ENCODE measurements at places on chromosomes 2 and 18. TPM values are rescaled to one million over a fixed set of nuclear protein-coding genes. Genes with fewer than 3 reads are reported as not detected.

- DNase-seq: no peak
These were observed 56.9 kb upstream of the TMEM178A start for GRCh38 chr2:39608686-39609441.

DNA sequence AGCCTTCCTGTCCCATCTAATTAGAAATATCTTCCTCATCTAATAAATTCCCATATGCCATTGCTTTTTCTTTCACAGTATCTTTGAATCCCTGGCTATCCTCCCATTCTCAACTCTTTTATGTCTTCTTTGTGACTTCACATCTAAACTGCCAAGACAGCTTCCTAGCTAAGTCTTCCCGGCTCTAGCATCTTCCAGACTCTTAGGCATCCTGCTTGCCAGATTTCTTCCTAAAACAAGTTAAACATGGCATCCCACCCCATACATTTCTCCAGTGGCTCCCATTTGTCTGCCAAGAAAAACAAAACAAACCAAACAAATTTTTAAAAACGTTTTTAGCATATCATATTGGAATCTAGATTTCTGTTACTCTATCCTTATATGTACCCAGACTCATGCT is 751.9 kb downstream of the MBD2 start:
- DNase-seq: no peak

GRCh38 chr18:28729321-28729720 is 552.4 kb upstream of the CDH2 start:
- peak; percentile 77 for DNase-seq

CPLX4 gene
- not detected for total RNA-seq

DNA sequence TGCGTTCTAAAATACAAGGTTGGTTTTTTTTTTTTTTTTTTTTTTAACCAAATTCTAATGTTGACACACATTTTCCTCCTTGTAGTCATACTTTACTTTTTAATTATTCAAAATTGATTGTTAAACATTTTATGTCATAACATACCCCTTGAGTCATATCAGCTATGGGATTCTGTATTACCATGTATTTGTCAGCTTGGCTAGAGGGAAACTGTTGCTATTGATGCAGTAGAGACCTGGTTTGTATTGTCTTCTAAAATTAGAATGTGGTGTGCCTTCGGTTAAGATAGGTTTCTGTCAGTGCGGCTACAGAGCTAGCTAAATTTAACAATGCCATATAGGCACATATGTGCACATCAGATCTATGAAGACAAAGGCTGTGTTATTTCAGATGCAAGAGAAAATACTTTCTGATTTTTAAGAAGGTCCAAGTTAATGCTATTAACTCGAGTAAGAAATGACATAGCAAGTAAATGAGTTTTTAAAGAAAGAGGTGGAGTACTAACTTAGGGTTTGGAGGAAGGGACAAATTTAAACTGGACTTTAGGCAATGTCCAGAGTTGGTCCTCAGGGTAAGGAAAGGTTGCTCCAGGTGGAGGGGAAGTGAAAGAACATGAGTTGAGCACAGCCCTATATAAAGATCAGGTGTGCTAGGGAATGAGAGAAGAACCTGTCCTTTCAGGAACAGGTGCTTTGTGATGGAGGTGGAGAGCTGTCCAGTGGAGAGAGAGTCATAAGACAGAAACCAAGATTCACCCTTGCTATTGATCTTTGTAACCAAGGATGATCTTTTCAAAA is 152.3 kb downstream of the PRPF40A start:
- no peak for DNase-seq

- DNase-seq: no peak
These were observed 167.2 kb upstream of the REV1 start for GRCh38 chr2:99656994-99657393.

- DNase-seq: peak; percentile 77
These were observed 128.6 kb downstream of the PARD3B start for GRCh38 chr2:204673877-204674276.

DNER gene
- total RNA-seq: 3.5 TPM

DSC3 gene
- not detected for total RNA-seq

DNA sequence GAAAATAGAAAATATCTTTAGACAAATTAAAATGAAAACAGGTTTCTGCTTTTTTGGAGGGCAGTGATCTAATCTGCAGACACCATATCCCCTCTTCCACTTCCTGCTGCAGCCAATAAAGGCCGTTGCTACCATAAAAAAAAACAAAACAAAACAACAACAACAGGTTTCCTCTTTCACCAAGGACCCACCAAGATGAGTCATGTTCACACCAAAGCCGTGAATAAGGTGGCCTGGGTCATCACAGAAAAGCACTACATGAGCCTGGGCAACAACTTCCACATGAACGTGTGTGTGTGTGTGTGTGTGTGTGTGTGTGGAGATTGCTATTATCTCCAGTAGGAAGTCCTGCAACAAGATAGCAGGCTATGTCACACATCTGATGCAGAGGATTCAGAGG is 24.8 kb upstream of the TFCP2L1 start:
- DNase-seq: peak; percentile 38

- DNase-seq: no peak
These were observed 26.7 kb downstream of the STARD6 start for GRCh38 chr18:54330768-54331548.

- DNase-seq: no peak
These were observed 852 bp upstream of the KCNH7 start for GRCh38 chr2:162839419-162839818.

- no peak for DNase-seq
These were observed 43.0 kb upstream of the ZNF804A start for GRCh38 chr2:184555352-184555751.

- DNase-seq: no peak
These were observed 111.1 kb upstream of the SPOPL start for GRCh38 chr2:138390316-138390945.

GRCh38 chr2:138997856-138998517 is 217.8 kb upstream of the NXPH2 start:
- peak; percentile 89 for DNase-seq

- DNase-seq: peak; percentile 93
These were observed 355.2 kb upstream of the UBE2E3 start for GRCh38 chr2:180625006-180625844.

RAD51AP2 gene
- under 0.01 TPM for total RNA-seq

DNA sequence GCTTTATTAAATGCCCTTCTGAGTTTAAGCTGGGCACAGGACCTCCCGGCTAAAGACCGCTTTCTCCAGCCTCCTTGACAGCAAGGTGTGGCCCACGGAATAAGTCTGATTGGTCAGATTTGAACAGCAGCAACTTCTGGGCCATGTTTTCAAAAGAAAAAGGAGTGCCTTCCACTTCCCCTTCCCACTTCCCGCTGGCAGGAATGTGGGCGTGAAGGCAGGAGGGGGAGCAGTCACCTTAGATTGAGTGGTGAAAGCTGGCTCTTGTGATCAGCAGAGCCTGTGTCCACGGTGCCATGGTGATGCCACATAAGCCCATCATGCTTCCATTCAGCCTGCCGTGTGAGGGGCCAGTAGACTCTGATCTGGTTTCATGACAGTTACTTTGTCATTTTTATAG is 136.6 kb upstream of the GLI2 start:
- DNase-seq: no peak

GRCh38 chr2:234289834-234290590 is 206.9 kb downstream of the ARL4C start:
- peak; percentile 90 for DNase-seq

CDCA7 gene
- total RNA-seq: 14.1 TPM

DNA sequence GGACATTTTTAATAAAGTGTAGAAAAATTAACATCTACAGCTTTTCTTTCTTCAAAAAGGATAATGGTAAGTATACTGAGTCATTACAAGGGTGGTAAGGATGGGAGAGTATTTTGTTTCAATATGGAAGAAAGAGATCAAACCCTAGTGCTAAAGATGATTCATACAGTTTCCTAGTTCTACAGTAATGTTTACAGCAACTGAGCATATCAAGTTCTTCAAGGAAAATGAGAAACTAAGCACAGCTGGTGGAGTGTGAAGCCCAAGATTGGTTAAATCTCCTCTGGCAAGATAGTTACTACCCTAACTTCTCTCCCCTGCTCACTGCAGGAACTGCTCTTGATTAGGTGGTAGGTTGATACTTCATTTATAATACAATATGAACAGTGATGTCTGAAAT is 467.5 kb downstream of the XIRP2 start:
- no peak for DNase-seq

- DNase-seq: no peak
These were observed 95.3 kb upstream of the RMDN2 start for GRCh38 chr2:37829616-37830395.

DNA sequence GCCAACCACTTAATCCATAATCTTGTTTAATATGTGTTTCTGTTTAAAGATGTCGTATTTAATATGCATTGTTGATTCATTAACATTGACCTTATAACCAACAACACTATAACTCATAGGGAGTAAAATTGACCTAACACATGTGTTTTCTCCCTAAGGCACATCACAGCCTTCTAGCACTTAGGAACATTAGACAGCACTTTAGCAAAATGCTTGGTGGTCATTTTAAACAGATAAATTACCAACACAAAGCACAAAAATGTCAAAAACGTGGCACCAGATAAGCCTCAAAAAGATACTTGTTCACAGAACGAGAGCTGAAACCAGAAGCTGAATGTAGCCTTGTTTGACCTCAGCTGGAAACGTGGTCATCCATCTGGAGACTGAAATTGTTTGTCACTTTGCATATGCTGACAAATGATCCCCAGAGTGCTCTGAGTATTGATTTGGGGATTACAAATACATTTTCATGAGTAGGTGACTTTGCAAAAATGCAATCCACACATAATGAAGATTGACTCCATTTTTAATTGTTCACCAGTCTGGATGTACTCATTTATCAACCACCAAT is 139.2 kb downstream of the CCDC102B start:
- no peak for DNase-seq

GRCh38 chr2:105396254-105397024 is 2.4 kb downstream of the FHL2 start:
- DNase-seq: peak; percentile 99

GRCh38 chr2:236499691-236500578 is 69.7 kb upstream of the ACKR3 start:
- no peak for DNase-seq

- peak; percentile 27 for DNase-seq
These were observed 1.1 kb downstream of the MIB1 start for GRCh38 chr18:21741562-21742314.

- peak; percentile 11 for DNase-seq
These were observed 73.5 kb downstream of the ROCK2 start for GRCh38 chr2:11270891-11271290.

- no peak for DNase-seq
These were observed 29.4 kb upstream of the ZNF516 start for GRCh38 chr18:76524477-76524876.

DNA sequence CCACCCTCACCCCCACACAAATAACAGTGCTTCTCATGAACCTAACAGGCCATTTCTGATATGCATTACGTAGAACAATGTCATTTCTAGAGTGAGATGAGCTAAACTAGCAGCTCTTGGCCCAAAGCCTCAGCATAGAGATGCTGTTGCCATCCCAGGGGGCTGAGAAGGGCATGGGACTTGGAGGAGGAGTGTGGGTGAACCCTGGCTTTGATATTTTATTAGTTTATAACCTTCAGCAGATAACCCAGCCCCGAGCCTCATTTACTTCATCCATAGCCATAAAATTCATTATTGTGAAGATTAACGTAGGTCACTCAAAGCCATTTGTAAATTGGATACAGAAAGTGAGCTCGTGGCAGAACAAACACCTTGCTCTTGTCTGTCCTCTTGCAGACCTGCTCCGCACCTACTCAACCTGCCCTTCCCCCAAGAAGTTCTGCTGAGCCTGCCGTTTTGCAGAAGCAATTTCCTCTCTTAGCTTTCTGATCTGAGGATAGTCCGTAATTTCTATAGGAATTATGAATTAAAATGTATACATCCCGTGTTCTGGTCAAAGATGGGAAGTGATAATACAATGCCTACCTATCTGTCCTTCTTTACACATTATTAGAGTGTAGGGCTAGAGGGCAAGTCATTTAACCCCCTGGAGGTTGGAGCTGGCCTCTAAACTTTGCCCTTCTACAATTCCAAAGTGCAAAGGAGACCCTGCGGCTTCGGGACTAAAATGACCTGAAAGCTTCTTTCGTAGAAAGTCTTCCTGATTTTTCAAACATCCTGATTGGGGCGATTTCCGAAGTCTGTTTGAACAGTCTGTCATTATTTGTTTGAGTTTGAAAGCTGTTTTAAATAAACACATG is 187.4 kb downstream of the BCL2 start:
- DNase-seq: no peak

GRCh38 chr18:45423659-45424058 is 191.6 kb upstream of the SLC14A2 start:
- no peak for DNase-seq

- DNase-seq: no peak
These were observed 50.8 kb upstream of the TMEM87B start for GRCh38 chr2:112004253-112004645.

DNA sequence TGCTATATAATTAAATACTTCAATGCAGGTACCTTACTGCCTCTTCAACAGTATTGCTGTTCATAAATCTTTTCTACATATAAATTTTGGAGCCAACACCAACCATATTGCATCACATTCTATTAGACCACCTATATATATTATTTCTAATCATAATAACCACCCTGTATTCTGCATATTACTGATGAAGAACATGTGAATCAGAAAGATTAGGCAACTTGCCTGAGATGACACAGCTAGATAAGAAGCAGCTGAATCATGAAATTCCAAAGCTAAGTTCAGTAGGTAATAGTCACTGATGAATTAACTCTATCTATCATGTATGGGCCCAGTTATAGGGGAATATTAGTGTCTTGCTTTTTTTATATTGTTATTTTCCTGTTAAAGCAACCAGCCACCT is 161.8 kb downstream of the AGPS start:
- DNase-seq: no peak

- DNase-seq: no peak
These were observed 826 bp downstream of the KCNE4 start for GRCh38 chr2:223052548-223053483.

GRCh38 chr2:1702186-1702565 is 42.1 kb downstream of the PXDN start:
- no peak for DNase-seq

B3GNT7 gene
- total RNA-seq: not detected

DNA sequence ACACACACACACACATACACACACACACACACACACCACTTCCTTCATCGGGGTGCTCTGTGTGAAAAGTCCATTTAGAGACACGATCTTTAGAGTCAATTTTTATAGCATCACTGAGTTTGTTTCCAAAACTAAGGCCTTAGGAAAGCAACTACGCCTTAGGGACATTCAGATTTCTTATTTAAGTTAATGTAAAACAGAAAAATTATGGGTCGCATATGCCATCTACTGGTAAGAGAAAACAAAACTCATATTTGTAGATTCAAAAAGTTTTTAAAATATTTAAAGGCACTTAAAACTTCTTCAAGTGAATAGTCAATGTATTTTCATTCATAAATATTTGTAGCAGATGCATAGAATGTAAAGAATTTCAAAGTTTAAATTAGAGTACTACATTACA is 166.2 kb downstream of the ATAD2B start:
- DNase-seq: peak; percentile 57

SERPINB2 gene
- 0.80 TPM for total RNA-seq

GRCh38 chr18:11271954-11272353 is 122.6 kb upstream of the PIEZO2 start:
- DNase-seq: no peak

UGT1A6 gene
- total RNA-seq: not detected

- DNase-seq: peak; percentile 83
These were observed 1.7 kb upstream of the FOSL2 start for GRCh38 chr2:28390746-28391563.

ALPI gene
- total RNA-seq: not detected
